NCI-H1417 (cell line): ENCODE measurements at places on chromosomes 6 and 20.
A peak's percentile ranks its signal among the peaks of the same experiment; 100 is the strongest.

DNA sequence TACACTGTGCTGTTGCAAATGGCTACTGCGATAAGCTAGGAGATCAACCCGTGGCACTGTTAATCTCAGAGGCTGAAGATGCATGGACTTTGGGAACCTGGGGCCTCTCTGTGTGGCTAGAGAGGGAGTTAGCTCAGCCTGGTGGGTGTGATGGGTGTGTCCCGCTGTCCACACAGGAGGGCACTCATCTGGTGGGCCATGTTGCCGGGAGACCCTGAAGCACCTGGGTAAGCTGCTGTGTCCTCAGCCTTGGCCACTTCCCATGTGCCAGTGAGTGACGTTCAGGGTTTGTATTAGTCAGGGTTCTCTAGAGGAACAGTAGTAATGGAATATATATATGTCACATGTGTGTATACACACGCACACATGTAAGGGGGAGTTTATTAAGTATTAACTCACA is 132.7 kb downstream of the ERMARD start:
- DNase-seq = no peak

- no peak for DNase-seq
Measured at GRCh38 chr6:30207619-30208295, 5.4 kb downstream of the TRIM26 start.

DNA sequence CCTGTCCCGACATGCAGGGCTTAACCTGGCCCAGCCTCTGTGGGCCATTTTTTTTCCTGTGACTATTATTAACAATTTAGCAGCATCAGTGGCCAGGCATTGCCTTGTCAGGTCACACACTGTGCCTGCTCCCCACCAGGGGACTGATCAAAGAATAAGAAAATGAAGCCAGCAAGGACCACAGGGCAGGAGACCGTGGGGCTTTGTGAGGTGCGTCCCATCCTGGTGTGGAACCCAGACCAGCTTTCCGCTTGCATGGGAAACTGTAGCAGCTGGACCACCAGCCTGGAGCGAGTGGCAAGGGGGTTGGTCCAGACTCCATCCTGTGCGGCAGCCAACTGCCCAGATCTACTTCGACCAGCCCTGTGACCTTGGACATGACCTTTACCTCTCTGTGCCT is 218.3 kb downstream of the ANKRD60 start:
- no peak for DNase-seq

- no peak for DNase-seq
Measured at GRCh38 chr6:154380741-154381140, 24.1 kb upstream of the IPCEF1 start.

GRCh38 chr6:8047541-8048292 is 16.5 kb downstream of the BLOC1S5 start:
- no peak for DNase-seq

GRCh38 chr6:105847433-105847832 is 238.7 kb upstream of the PRDM1 start:
- DNase-seq = no peak

- no peak for DNase-seq
Measured at GRCh38 chr20:58349570-58349969, 39.5 kb upstream of the VAPB start.

DNA sequence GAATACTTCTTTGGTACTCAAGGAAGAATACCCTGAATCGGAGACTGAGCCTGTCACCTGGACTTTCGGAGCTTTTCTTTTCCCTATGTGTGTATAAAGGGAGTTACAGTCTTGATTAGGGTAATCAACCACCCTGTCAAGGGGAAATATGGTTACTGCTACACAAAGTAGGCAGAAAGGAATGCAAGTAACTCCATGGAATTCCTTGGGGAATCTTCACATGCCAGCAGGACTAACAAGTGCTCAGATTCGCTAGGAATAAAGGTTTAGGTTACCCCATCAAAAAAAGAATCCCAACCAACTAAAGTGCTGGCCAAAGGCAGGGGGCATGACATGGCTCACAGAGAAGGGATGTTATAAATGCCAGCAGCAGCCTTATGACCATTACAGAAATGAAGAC is 10.4 kb downstream of the KCNS1 start:
- DNase-seq = no peak

DNA sequence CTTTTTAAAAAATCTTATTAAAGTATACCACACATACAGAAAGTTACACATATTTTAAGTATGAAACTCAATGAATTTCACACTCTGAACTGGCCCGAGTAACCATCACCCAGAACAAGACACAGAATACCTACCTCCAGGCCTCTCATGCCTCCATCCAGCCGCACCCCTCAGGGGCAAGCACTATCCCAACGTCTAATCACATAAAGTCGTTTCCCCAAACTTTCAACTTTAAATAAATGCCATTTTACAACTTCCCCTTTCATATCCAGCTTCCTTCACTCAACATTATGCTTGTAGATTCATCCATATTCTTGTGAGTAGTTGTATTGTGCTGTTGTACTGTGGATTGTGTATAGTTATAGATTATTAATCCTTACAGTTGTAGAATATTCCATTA is 539.1 kb downstream of the CD83 start:
- DNase-seq = no peak

GRCh38 chr6:44023586-44024454 is 103.4 kb downstream of the MRPL14 start:
- DNase-seq = no peak

DNA sequence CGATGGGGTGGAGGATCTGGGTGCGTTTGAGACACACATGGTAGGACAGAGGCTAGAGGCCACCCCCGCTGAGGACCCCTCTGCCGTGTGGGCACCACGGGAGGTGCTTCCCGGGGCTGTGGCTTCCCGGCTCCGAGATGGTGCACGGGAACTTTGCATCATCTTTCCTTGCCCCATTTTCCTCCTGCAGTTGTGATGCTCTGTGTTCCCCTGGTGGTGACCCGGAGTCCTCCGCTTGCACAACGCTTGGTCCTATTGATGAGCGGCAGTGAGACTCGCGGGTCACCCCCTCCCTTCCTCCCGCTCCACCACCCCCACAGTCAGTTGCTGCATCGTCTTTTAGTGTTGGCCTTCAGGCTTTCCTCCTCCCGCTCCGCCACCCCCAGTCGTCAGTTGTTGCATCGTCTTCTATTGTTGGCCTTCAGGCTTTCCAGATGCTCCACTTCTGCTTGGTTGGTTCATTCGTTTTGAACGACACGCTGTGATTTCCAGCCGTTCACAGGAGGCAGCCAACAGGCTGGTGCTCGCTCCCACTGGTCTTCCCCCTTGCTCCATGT is 37.3 kb downstream of the PYGB start:
- peak; percentile 20 for DNase-seq

- DNase-seq = no peak
Measured at GRCh38 chr20:60249436-60249835, 291.2 kb downstream of the CDH26 start.

GRCh38 chr6:36067374-36068011 is 39.9 kb downstream of the MAPK14 start:
- DNase-seq = no peak

DNA sequence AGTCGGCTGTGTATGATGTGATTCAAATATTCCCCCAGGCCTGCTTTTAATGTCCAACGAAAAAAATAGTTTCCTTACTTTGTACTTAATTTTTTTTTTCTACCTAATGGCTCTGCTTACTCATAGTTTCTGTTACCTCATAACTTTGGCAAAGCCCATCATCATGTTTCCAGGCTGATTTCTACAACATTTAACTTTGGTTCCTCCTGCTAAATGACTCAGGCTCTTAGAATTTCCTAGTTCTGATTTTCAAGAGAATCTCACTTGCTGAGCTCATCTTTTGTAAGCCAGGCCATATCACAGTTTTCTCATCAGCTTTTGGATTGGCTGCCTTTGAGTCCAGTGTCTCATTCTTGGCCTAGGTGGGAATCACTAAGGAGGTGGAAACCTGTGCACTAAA is 323.1 kb downstream of the HDGFL1 start:
- DNase-seq = no peak

GRCh38 chr6:110815015-110815410 is 256 bp downstream of the CDK19 start:
- no peak for DNase-seq

DNA sequence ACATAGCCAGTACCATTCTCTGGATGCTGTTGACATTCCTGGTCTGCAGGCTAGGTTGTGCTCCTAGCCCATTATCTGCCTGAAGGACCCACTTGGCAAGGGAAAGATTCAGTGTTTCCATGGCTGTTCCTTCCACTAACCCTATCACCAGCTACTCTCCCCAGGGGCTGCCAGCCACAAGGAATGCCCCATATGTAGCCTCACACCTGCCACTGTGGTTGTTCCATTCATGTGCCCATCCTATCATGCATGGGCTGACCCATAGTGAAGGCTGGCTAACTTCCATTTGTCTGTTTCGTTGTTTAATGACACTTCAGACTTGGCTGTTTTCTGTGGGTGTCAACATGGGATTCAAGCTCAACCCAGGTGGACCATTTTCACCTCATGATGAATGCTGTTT is 25.6 kb upstream of the HLA-A start:
- peak; percentile 0 for DNase-seq

- DNase-seq = peak; percentile 55
Measured at GRCh38 chr6:135675862-135676261, 175.6 kb upstream of the PDE7B start.

GRCh38 chr6:104050455-104050854 is 809.3 kb downstream of the HACE1 start:
- peak; percentile 4 for DNase-seq

- DNase-seq = no peak
Measured at GRCh38 chr20:51641866-51642265, 99.3 kb upstream of the NFATC2 start.

DNA sequence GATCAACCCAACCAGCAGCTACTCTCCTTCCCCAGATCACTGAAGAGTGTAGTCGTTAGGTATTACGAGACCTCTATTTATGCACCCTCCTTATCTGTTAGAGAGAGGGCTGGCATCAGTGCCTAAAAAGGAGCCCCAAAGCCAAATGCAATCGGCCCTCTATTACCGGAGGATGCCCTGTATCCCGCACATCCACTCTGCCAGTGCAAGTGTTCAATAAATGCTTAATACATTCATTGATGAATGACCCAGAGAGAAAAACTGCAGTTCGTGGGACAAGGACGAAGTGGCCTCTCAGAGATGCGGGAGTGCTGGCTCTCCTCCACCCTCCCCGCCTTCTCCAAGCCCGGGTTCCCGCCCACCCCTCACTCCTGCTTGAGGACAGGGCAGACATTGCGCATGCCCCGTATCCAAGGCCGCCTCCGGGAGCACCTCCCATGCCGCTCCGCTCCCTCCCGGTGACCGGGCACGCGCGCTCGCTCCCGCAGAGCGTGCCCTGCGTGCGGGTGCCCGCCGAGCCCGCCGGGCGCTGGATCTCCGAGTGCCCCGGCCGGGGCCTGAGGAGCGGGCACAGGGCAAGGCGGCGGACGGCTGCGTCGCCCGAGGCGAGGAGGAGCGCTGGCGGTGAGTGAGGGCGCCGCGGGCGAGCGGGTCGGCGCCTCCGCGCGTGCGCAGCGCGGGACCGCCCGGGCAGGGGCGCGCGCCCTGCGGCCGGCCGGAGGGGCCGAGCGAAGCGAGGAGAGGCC is 27.2 kb upstream of the BTBD3 start:
- peak; percentile 86 for DNase-seq

GRCh38 chr20:59848182-59848581 is 85.3 kb downstream of the SYCP2 start:
- DNase-seq = no peak

DNA sequence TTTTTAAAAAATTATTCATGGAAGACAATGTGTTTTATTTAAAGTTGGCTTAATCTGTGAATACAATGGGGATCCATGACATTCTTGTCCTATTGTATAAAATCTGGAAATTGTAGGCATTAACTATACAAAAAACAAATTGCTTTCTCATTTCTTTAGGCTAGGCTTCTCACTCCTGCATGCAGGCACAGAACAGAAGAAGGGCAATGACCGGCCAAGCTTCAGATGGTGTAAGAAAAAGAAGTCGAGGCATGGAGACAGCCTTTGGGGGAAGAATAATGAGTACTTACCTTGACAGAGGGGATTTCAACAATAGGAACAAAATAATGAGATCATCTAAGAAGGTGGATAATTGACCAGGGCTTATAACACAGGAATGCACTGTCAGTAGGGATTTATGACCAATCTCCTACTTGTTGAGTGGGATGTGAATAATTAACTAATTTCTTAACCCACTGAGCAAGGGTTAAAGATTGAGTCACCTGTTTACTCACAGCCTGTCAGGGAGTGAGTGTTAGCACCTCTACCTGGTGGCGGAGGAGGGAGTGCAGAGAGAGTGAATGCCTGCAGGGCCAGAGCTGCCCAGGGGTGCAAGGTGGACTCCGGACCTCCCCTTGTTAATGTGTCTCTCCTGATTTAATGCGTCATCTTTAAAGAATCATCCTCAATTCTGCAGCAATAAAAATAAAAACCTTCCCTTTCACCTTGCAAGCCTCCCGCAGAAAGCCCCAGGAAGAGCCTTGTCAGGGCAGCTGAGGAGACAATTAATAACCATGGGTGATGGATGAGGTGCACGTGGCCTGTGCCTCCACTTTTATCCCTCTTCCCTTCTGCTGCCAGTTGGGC is 3.9 kb downstream of the SLC22A2 start:
- DNase-seq = no peak

GRCh38 chr6:13059026-13059425 is 269.3 kb downstream of the TBC1D7 start:
- no peak for DNase-seq

DNA sequence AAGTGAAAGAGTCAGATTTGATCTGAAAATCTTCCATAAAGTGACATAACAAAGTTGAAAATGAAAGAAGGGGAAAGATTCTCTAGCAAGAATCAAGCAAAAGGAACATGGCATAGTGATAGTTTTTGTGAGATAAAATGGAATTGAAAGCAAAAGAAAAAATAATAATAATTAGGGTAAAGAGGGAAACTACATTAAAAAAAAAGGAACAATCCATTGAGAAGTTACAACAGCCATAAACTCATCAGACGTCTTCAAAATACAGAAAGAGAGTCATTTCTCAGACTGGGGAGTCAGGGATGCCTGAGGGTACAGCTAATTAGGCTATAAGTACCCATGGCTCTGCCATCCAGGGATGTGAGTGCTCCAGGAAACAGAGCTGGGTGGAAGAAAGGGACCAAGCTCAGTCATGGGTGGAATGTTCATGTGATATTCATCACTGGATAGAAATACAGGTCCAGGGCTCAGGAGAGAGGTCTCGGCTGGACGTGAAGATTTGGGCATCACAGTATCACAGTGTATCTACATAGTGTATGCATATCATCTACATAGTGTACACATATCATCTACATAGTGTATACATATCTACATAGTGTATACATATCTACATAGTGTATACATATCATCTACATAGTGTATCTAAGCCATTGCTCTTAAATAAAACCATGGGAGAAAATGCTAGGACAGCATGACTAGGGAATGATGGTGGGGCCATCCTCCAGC is 29.4 kb downstream of the DUSP22 start:
- DNase-seq = no peak

- DNase-seq = peak; percentile 22
Measured at GRCh38 chr6:129498950-129499842, 210.8 kb downstream of the ARHGAP18 start.

DNA sequence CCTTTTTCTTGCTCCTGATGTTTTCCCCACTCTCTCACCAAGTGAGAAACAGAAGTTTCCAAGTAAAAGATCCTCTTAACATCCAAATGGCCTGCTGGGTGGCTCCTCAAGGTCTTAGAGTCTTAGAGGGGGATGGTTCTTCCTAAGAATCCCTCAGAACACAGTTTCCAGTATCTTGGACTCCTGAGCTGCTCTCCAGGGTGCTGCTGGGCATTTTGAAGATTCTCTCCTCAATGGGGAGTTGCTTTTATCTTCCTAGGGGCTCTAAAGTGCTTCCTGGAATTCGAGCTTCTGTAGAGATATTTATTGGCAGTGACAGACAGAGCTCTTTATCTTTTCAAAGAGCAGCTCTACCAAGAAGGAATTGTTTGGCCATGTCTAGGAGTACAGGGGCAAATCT is 70.8 kb upstream of the SLC35B3 start:
- DNase-seq = no peak

GRCh38 chr6:106702451-106703110 is 73.2 kb downstream of the QRSL1 start:
- peak; percentile 86 for DNase-seq
